ENCODE measurements at places on chromosomes 1 and 21.
A peak's percentile ranks its signal among the peaks of the same experiment; 100 is the strongest.

- DNase-seq = no peak
These were observed 12.7 kb downstream of the INSL5 start for GRCh38 chr1:66788231-66788939.

GRCh38 chr1:113197719-113198330, 124.8 kb downstream of the LRIG2 start:
- no peak for DNase-seq

DNA sequence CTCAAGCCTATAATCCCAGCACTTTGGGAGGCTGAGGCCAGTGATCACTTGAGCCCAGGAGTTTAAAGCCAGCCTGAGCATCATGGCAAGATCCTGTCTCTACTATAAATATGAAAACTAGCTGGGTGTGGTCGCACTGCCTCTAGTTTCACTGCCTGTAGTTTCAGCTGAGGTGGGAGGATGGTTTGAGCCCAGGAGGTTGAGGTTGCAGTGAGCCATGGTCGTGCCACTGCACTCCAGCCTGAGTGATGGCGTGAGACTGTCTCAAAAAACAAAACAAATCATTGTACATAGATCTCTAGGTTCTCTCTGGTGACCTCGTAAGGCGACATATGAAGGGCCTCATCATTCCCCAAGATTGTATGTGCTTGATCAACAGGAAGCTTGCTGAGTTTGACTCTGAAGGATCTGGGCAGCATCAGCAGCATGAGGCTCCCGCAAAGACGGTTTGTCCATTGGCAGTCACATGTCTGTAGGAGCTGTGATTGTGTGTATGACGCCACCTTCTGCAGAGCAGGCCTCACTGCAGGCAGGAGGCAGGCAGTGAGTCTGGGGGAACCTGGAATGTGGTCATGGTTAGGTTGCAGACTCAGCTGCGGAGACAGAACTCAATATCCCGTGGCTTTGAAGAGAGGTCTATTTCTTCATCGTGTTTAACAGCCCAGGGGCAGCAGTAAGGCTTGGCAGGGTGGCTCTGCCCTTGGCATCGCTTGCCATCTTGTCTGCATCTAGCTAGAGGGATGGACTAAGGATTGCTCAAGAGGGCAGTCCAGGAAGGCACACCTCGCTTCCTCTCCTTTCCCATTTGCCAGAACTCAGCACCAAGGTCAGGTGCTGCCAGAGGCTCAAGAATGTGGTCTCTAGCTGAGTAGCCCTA, 14.0 kb downstream of the ATP5PO start:
- DNase-seq = peak; percentile 70

DNA sequence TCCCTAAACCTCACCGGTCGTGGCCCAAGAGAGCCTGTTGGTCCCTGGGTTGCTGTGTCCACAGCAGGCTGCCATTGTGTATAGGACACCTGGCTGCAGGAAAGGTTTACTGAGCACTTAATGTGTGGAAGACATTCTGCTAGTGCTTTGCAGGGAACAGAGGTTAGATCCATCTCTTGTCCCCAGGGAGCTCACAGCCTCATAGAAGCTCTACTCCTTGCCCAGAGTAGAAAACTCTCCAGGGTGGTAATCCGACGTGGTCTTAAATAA, 16.9 kb upstream of the ALPL start:
- DNase-seq = no peak

DNA sequence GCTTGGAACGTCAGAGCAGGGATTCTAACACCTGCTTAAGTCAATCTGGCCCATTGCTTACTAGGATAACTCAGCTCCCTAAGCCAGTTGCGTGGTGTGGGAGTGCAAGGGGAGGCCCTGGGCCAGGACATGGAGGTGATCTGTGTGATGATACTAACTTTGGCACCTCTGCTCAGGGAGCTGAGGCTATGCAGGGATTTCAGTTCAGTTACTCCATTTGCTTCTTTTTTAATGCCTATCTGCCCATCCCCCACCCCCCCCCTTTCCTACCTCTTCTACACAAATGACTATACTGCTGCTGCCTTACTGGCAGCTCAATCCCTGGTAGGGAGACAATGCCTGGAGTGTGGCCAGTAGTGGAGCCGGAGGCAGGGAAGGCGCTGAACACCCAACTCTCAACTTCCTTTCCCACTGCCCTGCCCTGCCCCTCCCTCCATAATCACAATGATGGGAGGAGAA, 19.5 kb downstream of the INKA2 start:
- no peak for DNase-seq

All from EH (cell line).